Brain microvascular endothelial cell (primary cell): ENCODE measurements at places on chromosomes 13 and 19.

DNA sequence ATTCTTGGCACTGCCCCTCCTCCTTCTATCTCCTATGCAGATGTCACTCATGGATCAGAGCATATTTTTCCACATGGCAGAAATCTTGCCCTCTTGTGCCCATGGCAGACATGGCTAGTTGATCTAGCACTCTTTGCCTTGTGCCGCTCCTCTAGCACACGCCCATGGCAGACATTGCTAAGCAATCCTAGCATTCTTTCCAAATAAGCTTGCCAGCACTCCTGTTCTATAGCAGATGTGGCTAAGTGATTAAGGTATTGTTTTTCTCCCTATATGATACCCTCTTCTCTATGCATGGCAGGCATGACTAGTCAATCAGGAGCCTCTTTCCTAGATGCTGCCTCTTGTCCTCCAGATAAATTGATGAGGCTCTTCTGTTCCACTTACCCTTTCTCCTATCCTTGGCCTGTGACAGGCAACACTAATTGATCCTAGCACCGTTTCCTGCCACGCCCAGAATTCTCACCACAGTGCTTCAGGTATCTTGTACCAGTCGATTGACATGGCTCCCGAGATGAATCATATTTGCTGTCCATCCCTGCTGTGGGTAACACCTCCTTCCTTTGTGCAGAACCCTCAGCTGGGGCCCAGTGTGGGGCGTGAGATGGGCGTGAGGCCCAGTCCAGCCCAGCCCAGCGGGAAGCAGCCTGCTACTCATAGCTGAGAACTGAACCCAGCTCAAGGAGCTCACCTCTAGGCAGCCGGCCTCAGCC lies 26.9 kb downstream of the TMED1 start:
- peak; percentile 54 for DNase-seq

- no peak for DNase-seq
Measured at GRCh38 chr13:57969951-57970350, 338.4 kb downstream of the PCDH17 start.

GRCh38 chr13:80329250-80329649 lies 11.7 kb downstream of the SPRY2 start:
- DNase-seq, result no peak

DNA sequence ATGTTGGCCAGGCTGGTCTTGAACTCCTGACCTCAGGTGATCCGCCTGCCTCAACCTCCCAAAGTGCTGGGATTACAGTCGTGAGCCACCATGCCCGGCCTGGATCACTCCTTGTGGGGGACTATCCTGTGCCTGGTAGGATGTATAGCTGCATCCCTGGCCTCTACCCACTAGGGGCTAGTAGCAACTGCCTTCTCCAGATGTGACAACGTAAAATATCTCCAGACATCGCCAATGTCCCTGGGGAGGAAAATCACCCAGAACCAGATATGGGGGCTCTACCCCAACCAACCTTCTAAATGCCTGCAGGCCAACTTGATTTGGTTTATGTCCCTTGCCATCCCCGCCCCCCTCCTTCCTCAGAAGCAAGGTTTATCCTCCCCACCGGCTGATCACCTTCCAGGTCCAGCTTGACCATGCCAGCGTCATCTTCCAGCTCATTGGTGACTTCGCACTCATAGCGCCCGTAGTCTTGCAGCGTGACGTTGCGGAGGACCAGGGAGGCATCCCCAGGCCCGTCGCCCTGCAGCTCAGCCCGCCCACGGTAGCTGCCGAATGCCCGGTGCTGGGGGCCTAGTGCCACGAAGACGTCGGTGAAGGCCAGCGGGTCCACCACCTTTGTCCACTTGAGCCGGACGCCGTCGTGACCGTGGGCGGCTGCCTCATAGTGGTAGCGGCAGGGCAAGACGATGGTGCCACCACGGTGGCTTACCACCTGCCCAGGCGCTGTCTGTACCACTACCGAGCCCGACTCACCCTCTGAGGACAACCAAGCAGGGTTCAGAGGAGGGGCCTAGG lies 12.5 kb downstream of the TM6SF2 start:
- DNase-seq, result no peak

- DNase-seq, result peak; percentile 17
Measured at GRCh38 chr19:41821003-41821735, 23.3 kb downstream of the LYPD4 start.

DNA sequence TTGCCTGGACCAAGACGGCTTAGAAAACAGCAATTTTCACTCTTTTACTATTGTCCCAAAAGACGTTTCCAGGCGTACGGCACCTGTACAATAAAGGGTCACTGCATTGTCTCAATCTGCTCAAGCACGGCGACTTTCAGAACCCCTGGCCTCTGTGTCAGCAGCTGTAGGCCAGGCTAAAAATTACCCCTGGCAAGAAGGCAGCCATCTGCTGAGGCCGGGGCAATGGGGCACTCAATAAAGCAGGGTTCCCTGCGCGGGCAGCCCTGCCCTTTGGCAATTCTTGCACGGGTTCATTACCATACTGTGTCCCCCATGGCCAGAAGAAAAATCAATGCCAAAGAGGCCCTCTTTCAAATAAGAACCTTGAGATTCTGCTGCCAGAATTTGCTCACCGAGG lies 52.1 kb downstream of the STK24 start:
- no peak for DNase-seq

- no peak for DNase-seq
Measured at GRCh38 chr13:80070024-80070703, 270.8 kb downstream of the SPRY2 start.

- DNase-seq, result no peak
Measured at GRCh38 chr19:4522291-4523002, 4.2 kb upstream of the PLIN4 start.

GRCh38 chr13:85080691-85081090 lies 718.5 kb downstream of the SLITRK6 start:
- DNase-seq, result no peak

DNA sequence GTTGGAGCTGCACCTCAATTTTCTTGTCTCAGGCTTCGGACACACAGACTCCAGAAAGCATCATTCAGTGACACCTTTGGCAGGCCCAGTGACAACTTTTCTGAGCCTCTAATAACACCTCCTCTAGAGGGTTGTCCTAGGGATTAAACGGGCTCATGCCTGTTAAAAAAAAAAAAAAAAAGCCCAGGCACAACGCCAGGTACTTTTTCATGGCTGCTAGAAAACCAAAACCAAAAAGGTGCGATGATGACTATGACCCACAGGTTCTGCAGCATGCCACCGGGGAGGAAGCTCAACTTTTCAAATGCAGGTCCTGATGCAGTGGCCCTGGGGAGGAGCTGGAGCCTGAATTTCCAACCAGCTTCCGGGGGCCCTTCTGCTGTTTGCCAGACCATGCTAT lies 184.2 kb downstream of the ABCC4 start:
- DNase-seq, result no peak

GRCh38 chr13:109403012-109403421 lies 383.4 kb downstream of the IRS2 start:
- no peak for DNase-seq

DNA sequence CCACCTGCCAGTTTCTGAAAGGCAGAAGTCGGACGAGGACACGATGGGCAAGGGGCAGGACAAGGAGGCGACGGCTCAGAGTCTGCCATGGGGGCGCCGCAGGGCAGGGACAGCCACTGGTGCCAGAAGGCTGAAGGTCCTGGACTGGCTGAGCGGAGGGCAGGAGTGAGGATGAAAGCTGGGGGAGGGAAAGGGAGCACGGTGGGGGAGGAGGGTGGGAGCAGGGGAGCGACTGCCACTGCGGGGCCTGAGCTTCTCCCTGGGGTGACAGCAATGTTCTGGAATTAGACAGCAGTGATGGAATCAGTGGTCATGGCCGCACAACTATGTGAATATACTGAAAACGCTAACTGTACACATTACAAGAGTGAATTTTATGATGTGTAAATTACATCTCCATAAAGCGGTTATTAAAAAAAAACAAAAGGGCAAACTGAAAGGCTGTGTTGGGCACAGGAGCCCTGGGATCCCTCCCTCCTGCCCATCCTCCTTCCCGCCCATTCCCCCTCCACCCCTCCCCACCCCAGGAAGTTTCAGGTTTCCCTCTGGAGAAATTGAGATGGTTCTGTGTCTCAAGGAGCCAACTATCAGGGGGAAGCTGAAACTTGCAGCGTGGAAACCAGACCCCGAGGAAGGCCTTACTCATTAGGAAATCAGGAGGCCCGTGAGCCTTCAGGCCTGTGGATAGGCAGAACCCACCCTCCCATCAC lies 15.9 kb downstream of the MLLT1 start:
- no peak for DNase-seq

- no peak for DNase-seq
Measured at GRCh38 chr19:54530866-54531265, 28.2 kb downstream of the LAIR2 start.

GRCh38 chr19:49712397-49712859 lies 21.5 kb downstream of the CPT1C start:
- DNase-seq, result no peak

GRCh38 chr19:40808021-40808325 lies 9.0 kb downstream of the EGLN2 start:
- no peak for DNase-seq

DNA sequence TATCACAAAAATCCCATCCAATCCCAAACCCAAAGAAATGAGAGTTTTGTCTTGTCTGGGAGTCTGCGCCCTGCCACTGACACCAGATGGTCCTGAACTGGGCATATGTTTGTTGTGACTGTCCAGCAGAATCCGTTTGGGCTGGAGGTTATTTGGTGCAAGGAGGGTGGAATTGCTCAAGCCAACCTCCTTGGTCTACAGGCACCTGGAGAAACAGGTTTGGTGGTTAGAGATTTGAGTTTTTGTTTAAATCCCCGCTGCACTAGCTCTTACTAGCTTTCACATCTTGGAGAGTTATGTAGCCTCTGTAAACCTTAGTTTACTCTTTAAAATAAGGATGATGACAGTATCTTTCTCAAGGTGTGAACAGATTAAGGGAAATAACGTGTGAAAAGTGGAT lies 101.7 kb downstream of the SLC7A1 start:
- DNase-seq, result no peak

DNA sequence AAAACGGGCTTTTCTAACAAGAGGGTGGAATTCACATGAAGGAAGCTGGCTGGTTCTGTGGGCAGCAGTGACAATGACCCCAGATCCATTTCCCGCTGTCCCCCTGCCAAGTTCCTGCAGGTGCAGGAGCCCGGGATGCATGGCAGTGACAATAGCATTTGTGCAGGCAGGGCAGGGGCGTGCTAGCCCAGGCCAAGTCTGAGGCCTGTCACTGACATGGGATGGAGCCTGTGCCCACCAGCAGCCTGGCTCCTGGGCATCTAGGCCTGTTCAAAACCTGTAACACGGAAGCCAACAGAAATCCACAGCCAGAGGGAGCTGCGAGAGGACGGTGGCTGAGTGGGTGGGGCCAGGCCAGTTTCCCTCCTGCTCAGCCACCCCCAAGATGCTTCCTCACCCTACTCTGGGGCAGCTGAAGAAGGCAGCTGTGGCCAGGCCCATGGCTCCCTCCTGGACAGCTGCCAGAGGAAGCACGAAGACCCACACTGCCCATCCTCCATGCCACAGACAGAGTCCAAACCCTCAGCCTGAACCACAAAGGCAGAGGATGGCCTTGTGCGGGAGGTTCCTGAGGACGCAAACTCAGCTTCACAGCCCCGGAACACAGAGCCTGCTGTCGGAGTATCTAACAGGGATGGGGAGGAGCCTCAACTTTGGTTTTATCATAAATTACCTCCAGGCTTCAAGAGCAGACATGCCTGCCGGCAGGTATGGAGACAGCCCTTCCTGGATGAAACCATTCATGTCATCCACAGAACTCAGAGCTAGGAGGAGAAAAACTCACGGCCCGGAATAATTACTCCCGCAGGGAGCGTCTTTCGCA lies 74.0 kb downstream of the CEBPG start:
- DNase-seq, result no peak

DNA sequence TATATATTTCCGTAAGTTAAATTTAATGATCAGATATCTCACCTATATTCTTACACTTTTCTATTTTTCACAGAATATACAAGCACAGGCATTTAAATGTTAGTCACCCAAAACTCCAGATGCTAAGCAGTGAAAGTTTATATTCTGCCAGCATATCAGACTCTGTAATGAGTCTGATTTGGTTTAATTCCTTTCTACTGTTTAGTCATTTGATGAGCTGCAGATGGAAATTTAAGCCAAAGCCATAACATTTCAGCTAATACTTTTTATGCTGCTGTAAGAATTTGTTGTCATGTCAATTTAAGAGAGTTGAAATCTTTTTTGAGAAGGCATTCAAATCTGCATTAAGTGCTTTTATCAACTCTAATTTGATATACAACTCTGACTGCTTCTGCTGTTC lies 8.0 kb downstream of the FRY start:
- no peak for DNase-seq

GRCh38 chr13:113170511-113170910 lies 12.1 kb downstream of the PROZ start:
- no peak for DNase-seq

GRCh38 chr19:664913-665443 lies 2.0 kb upstream of the RNF126 start:
- DNase-seq, result peak; percentile 65

DNA sequence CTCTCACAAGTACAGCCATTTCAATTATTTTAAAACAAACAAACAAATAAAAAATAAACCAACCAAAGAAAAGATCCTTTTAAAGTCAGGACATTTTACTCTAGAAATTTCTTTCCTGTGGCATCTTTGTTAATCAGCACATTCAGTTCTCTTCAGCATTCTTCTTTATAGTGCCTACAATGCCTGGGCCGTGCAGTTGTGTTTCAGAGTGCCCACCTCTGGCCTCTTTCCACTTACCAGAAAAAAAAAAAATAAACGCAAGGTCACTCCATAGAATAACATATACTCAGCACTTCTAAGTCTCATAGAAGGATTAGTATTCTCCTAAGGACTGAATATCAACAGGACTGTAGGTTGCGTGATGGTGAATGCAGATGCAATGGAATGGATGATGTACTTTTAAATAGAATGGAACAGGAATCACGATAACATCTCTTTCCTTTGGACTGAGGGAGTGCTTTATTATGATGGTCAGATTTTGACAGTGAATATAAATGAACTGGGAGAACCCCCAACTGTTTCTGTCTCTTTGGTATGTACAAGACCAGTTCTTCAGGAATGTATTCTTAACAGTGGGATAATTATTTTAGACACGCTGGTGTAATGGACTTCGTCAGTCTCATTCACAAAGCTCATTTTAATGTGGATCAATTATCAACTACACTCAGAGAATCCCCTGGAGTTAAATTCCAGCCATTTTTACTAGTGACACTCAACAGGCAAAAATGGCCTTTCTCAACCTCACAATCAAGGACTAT lies 125.0 kb upstream of the NBEA start:
- no peak for DNase-seq

DNA sequence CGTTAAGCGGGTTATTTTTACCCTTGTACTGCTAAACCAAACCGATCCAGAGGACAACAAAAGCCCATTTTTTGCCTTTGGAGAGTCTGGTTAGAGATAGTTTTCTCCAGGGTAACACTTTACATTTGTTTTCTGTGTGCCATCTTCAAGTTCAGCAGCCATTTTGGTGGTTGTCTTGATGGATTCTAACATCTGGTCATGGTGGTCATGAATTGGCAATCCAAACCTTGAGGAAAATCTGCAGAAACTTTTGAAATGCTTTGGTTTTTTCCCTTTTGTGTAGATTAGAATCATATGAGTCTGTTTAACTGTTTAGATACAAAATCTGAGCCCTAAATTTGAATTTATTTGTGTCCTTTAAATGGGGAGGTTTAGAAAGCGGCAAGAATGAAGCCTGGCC lies 16.6 kb downstream of the HNRNPM start:
- no peak for DNase-seq

- DNase-seq, result no peak
Measured at GRCh38 chr19:33290956-33291622, 11.2 kb downstream of the CEBPA start.
